ENCODE measurements at places on chromosomes 12 and 14. TPM values are rescaled to one million over a fixed set of nuclear protein-coding genes. Genes with fewer than 3 reads are reported as not detected.

The B4GALNT1 gene
- polyA plus RNA-seq: not detected

The ACSM4 gene
- polyA plus RNA-seq: not detected

The SLC38A4 gene
- not detected for polyA plus RNA-seq

The LRRC10 gene
- not detected for polyA plus RNA-seq

The MAP3K9 gene
- 1.4 TPM for polyA plus RNA-seq

The NYNRIN gene
- not detected for polyA plus RNA-seq

The NR2C1 gene
- polyA plus RNA-seq: 6.1 TPM

The DEGS2 gene
- polyA plus RNA-seq: 0.20 TPM

The IFNG-AS1 gene
- polyA plus RNA-seq: 3.9 TPM
